ENCODE measurements at places on chromosomes 3 and 15.

DNA sequence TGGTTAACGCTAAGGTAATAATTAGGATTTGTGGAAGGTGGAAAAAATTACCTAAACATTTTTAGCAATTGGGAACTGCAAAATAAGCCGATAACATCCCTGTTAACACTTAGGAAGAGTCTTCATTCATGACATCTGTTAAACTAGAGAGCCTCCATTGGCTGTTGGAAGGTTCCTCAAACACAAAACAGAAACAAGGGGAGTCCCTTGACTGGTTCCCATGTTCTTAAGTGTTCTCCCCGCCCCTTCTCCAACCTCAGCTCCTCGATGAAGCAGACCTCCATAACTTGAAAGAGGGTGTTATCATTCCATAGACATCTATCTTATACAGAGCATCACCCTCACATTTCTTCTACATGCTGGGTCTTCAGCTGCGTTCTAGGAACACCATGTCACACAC is 2.5 kb downstream of the SLC22A13 start:
- no peak overlapping the region for H3K4me3 ChIP-seq
- peaks cover 7% of the 10 kb centered on the region for H3K4me1 ChIP-seq
- peaks cover 2% of the 10 kb centered on the region for H3K36me3 ChIP-seq
- no peak overlapping the region for H3K27ac ChIP-seq
- no peaks in the 10 kb centered on the region for H3K27me3 ChIP-seq
- DNase-seq = no peak

DNA sequence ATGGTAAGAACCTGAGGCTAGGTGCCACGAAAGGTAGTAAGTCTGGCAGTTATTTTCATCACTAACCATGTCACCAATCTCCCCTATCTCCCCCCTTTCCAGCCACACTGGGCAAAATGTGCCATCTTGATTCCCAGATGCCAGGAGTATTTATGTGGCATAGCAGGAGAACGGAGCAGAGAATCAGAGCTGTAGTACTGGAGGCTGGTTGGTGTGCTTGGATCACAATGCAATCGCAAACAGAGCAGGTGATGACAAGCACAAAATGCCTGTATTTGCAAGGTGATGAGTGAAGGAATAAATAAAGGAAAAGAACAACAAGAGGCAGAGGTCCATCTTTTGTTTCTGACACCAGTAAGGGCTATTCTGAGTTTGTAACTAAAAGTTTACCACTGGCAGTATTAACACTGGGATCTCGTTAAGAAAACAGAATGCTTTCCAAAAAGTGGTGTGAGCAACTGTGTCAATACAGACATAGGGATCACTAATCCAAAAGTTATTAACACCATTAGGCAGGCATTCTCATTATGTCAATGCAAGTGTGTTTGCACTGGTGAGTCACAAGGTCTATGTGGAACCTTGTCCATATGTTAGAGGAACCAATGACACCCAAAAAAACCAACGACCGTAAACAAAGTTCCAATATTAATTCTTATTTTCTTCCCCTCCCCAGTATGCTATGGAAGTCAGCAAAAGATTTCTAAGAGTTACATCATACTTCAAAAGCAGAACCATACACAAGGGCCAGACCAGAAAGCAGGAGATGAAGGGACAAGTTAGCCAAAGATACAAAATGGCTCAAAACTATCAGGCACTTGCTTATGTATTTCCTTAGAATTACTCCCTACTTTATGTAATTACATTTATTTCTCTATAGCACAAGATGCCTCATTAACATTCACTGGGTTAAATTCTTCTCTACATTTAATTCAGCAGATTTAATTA is 556.6 kb downstream of the FOXP1 start:
- DNase-seq = no peak
- no peaks in the 10 kb centered on the region for H3K27me3 ChIP-seq
- no peak overlapping the region for H3K4me3 ChIP-seq

DNA sequence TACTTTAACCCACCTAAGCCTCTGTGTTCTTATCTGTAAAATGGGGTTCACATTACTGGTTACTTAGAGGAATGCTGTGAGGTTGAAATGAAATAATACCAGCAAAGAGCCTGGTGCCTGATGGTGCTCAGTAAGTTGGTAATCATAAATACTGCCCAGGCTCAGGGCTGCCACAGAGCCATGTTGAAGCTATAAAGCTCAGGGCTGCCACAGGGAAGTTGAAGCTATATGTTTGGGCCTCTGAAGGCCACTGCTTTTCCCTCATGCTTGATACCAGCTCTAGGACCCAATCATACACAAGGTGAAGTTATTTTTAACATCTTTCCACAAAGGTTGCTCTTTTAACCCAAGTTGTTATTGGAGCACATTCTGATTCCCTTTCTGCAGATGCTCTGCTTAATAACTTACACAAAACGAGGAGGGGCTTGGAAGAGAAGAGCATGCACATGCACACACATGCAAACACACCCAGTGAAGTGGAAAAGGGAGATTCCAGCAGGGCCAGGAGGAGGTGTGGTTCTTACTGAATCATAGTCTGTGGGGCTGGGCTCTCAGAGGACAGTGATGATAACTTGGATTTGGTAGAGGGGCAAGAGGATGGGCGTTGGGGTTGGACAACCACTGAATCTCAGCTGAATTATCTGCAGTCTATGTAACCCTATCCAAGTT is 17.4 kb downstream of the PARP14 start:
- H3K27me3 ChIP-seq = no peaks in the 10 kb centered on the region
- H3K27ac ChIP-seq = no peak overlapping the region
- no peak for DNase-seq
- H3K36me3 ChIP-seq = peaks cover 18% of the 10 kb centered on the region

DNA sequence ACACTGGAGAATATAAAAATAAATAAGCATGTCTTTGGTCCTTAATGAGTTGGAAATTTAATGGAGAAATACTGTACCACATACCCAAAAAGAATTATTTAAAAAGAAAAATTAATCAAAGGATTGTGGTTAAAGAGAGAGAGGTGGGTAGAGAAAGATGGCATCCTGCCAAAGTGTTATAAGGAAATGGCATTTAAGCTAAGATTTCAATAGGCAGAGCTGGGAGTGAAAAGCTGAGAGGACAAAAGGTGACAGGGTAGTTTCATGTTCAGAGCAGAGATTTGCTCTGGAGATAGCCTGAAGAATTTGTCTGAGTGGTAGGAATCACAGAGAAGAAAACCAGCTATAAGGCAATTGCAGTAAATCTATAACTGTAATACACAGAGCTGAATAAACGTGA is 181.0 kb downstream of the SI start:
- H3K4me3 ChIP-seq = no peak overlapping the region
- no peaks in the 10 kb centered on the region for H3K36me3 ChIP-seq
- H3K27me3 ChIP-seq = no peaks in the 10 kb centered on the region
- H3K27ac ChIP-seq = no peak overlapping the region

DNA sequence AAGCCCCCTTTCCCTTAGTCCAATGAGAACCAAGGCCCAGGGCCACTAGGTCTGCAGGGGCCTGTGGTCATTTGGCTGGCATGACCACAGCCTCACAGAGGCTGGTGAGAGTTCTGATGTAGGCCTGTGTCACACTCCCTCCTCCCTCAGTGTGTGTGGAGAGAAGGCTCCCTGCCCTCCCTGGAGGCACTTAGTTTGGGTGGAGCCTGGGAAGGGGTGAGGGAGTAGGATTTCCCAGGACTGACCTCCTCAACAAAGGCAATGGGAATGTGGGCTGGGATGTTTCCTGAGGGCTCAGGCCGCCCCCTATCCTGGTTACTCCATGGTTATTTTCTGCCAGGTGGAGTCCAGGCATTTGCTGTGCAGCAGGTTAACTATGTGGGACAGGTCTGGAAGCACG is 7.6 kb downstream of the TEX264 start:
- no peaks in the 10 kb centered on the region for H3K27me3 ChIP-seq
- H3K36me3 ChIP-seq = peaks cover 10% of the 10 kb centered on the region
- no peak overlapping the region for H3K27ac ChIP-seq
- H3K4me3 ChIP-seq = no peak overlapping the region

GRCh38 chr15:52254391-52254790 is 41.2 kb downstream of the MYO5C start:
- H3K27me3 ChIP-seq = peaks cover 4% of the 10 kb centered on the region
- DNase-seq = no peak
- H3K4me1 ChIP-seq = peaks cover 8% of the 10 kb centered on the region
- no peak overlapping the region for H3K27ac ChIP-seq
- no peak overlapping the region for H3K4me3 ChIP-seq
- no peaks in the 10 kb centered on the region for H3K36me3 ChIP-seq

DNA sequence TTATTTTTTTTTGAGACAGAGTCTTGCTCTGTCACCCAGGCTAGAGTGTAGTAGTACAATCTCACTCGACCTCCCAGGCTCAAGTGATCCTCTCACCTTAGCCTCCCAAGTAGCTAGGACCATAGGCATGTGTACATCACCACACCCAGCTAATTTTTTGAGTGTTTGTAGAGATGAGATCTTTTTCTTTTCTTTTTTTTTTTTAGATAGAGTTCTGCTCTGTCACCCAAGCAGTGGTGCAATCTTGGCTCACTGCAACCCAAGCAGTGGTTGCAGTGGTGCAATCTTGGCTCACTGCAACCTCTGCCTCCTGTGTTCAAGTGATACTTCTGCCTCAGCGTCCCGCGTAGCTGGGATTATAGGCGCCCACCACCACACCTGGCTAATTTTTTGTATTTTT is 5.2 kb downstream of the CEP97 start:
- H3K27ac ChIP-seq = no peak overlapping the region
- no peaks in the 10 kb centered on the region for H3K27me3 ChIP-seq
- peaks cover 6% of the 10 kb centered on the region for H3K4me1 ChIP-seq
- no peak overlapping the region for H3K4me3 ChIP-seq
- DNase-seq = no peak
- H3K36me3 ChIP-seq = peaks cover 10% of the 10 kb centered on the region

DNA sequence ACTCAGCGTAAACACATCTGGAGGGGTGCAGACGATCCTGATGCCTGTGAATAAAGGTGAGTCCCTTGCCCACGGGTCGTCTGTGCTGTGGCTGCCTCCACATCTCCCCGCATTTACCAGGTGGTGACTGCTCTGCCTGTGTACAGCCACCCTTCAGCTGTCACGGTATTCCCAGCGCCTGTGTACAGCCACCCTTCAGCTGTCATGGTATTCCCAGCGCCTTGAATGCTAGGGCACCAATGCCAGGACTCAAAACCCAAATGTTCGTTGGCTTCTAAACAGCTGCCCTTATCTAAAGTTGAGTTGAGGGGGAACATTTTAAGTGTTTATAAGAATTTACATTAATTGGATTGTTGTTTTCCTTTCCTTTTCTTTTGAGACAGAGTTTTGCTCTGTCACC is 27.4 kb downstream of the MAP6D1 start:
- H3K27me3 ChIP-seq = no peaks in the 10 kb centered on the region
- DNase-seq = no peak
- no peak overlapping the region for H3K4me3 ChIP-seq
- H3K4me1 ChIP-seq = no peaks in the 10 kb centered on the region
- no peak overlapping the region for H3K27ac ChIP-seq

DNA sequence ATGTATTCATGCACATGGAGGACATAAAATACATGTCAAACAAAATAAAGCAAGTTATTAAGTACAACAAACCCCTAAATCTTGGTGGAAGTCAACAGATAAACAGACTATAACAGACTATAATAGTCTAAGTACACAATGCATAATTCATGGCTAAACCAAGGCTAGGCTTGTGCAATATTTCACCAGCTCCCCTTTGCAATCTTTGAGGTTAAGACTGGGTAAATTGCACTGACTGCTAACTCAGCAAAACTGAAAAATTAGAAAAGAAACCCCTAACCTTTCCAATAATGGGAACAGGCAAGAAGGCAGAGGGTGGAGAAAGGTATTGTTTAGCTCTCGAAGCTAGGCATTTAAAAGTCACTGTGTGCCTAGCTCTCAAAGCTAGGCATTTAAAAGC is 304.9 kb upstream of the WNT5A start:
- no peaks in the 10 kb centered on the region for H3K4me1 ChIP-seq
- DNase-seq = no peak
- H3K27me3 ChIP-seq = no peaks in the 10 kb centered on the region
- H3K4me3 ChIP-seq = no peak overlapping the region
- no peaks in the 10 kb centered on the region for H3K36me3 ChIP-seq
- H3K27ac ChIP-seq = no peak overlapping the region

DNA sequence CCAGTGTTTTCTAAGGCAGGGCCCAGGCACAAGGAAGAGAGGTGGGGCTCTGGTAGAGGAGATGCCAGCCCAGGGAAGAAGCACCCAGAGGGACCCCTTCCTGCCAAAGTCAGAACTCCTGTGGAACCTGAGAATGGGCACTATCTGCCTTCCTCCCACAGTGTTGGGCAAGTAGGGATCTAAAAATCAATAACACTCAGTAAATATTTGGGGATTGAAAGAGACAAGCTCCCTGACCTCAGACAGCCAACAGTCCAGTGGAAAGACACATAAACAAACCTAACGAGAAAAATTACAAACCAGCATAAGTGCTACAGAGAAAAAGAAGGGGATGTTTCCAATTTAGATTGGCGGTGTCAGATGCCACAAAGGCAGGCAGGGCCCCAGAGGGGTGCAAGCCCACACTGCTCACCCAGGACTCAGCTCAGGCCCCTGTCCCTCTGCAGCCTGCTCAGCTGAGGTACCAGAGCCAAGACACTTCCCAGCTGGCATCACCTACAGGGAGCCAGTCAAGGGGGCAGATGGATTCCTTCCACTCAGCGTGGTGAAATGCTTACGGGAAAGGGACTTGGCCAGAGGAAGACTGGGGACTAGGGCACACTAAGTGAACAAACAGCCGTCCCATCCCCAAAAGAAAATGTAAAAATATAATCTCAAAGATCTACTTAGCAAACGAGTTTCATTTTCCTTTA is 15.9 kb downstream of the ADCY5 start:
- no peaks in the 10 kb centered on the region for H3K4me1 ChIP-seq
- H3K36me3 ChIP-seq = no peaks in the 10 kb centered on the region
- H3K27me3 ChIP-seq = no peaks in the 10 kb centered on the region
- no peak overlapping the region for H3K4me3 ChIP-seq

- no peak overlapping the region for H3K4me3 ChIP-seq
- H3K27ac ChIP-seq = no peak overlapping the region
- no peak for DNase-seq
- H3K27me3 ChIP-seq = no peaks in the 10 kb centered on the region
- no peaks in the 10 kb centered on the region for H3K36me3 ChIP-seq
- H3K4me1 ChIP-seq = no peaks in the 10 kb centered on the region
Measured at GRCh38 chr3:132785292-132785691, 63.1 kb upstream of the NPHP3 start.

DNA sequence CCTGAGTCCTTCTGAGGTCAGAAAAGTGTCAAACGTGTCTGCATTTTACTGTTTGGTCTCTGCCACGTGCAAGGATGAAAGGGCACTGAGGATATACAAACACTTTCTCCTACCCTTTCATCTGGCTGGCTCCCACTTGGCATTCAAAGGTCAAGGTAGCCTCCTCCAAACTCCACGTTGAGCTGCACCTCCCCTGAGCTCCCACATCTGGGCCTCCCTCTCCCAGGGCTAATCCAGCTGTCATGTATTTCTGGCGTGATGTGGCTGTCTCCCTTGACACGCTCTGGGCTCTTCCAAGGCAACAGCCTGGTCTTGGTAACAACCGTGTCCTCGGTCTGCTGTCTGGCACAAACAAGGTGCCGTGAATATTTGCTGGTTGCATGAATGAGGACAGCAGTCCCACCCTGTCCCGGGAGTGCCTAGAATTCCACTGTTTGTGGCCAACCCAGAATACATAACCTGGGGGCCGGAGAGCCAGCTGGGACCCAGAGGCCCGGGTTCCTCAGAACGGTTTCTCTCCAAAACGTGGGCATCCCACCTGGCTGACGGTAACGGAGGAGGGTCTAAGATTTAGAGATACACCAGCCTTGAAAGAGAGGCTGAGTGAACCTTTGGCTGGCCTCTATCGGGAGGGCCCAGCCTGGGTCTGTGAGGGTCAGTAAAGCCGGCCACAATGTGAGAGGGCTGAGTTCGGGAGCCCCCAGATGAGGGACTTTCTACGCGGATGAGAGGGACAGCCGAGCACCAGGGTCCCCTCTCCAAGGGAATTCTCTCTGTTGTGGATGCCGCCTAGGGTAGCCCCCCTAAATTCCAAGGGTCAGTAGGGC is 767 bp downstream of the GLT8D1 start:
- peaks cover 19% of the 10 kb centered on the region for H3K4me1 ChIP-seq
- no peaks in the 10 kb centered on the region for H3K27me3 ChIP-seq
- peak overlapping the region; percentile 92 for H3K4me3 ChIP-seq
- DNase-seq = no peak
- peak overlapping the region; percentile 72 for H3K27ac ChIP-seq
